ENCODE measurements at places on chromosomes 16 and 17.

- no peak for DNase-seq
These were observed 21.3 kb downstream of the DNAH17 start for GRCh38 chr17:78555746-78556401.

DNA sequence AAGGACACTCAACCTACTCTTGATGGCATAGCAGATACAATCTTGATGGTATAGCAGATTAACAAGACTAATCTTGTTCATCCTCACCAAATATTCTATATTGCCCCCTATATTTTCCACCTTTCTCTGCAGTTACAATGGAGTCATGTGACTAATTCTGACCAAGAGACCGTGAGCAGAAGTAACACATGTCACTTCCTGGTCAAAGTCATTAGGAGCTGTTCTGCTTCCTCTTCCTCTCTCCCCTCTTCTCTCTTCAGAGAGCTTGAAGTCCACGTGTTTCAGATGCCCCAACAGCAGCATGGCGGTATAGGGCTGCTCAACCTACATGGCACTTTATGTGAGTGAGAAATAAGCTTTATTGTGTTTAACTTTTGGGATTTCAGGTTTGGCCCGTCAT is 55.3 kb upstream of the ERCC4 start:
- no peak for DNase-seq

GRCh38 chr16:48613061-48613957 is 3.3 kb upstream of the N4BP1 start:
- peak; percentile 90 for DNase-seq

DNA sequence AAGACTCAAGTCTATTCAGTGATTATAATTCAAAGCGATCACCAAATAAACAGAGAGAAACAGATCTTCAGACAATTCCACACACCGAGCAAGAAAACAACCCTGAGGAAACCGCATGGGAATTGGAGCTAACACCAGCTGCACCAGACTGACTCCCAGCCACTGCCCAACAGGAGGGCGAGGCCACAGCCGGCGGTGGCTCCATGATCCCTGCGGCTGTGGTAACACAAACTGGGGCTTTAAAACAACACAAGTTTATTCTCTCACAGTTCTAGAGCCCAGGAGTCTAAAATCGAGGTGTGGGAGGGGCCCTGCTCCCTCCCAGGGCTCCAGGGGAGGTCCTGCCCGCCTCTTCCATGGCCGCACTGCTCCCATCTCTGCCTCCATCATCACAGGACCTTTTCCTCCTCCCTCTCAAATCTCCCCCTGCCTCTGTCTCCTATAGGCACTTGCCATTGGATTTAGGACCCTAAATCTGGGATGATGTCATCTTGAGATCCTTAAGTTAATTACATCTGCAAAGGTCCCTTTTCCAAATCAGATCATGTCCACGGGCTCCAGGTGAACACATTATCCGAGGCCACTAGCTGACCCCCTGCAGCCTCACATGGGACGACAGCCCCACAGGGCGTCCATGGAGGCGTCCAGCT is 9.7 kb upstream of the HEXD start:
- DNase-seq = peak; percentile 17

DNA sequence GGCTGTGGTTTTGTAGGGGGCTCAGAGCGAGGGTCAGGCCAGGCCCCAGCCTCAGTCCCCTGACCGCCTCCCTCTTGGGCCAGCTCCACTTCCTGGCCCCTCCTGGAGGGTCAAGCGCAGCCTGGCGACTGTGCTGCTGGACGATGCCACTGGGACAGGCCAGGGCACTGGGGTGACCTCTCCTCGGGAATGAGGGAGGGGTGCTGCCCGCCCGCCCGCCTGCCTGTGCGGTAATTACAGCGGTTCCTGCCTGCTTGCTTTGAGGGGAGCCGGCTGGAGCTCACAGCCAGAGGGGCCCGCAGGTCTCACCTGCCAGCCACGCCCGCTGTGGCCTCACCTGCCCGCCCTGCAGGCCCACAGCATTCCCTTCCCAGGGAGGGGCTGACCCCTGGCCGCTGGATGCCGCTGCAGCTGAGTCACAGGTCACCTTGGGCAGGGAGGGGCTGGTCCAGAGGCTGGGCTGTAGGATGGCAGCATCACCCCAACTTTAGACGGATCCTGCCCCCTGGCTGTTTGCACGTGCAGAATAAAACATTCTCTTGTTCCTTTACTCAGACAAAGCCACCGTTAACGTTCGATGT is 76.7 kb upstream of the CBX4 start:
- peak; percentile 18 for DNase-seq

GRCh38 chr17:5260542-5260941 is 21.5 kb upstream of the RABEP1 start:
- DNase-seq = no peak

- DNase-seq = no peak
These were observed 45.4 kb downstream of the BAHCC1 start for GRCh38 chr17:81440511-81441244.

- DNase-seq = peak; percentile 35
These were observed 551.1 kb upstream of the CDH11 start for GRCh38 chr16:65672960-65673359.

DNA sequence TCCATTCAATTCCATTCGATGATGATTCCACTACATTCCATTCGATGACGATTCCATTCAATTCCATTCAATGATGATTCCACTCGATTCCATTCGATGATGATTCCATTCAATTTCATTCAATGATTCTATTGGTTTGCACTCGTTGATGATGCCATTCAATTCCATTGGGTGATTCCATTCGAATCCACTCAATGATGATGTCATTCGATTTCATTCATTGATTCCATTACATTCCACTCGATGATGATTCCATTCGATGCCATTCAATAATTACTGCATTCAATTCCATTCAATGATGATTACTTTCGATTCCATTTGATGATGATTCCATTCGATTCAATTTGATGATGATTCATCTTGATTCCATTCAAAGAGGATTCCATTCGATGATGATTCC is 1299.4 kb downstream of the TP53TG3F start:
- DNase-seq = no peak

DNA sequence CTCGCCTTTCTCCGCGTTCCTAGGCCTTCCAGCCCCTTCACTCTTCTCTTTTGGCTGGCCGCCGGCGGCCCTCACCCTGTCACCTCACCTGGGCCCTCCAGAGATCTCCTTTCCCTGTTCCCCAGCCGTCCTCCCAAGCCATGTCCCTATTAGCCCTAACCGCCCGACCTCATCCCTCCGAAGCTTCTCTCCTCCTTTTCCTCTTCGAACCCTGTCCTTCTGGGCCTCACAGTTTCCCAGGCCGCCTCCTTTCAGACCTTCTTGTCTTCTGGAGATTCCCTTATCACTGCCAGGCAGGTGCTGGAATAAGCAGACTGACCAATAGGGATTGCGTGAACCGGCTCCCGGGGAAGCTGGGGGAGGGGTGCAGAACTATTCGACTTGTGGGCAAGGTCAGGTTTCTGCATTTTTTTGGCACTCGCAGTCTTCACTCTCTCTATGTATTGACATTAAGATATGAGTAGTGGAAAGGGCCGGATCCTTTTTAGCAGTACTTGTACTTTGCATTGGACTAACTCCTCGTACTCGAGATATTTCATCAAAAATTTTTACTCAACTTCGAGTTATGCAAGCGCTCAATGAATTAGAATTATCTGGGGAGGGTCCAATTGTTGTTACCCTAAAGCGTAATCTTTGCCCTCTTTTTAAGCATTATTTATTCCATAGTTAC is 690 bp downstream of the RHOT1 start:
- peak; percentile 72 for DNase-seq

- no peak for DNase-seq
These were observed 13.5 kb downstream of the TMC6 start for GRCh38 chr17:78114831-78115723.

DNA sequence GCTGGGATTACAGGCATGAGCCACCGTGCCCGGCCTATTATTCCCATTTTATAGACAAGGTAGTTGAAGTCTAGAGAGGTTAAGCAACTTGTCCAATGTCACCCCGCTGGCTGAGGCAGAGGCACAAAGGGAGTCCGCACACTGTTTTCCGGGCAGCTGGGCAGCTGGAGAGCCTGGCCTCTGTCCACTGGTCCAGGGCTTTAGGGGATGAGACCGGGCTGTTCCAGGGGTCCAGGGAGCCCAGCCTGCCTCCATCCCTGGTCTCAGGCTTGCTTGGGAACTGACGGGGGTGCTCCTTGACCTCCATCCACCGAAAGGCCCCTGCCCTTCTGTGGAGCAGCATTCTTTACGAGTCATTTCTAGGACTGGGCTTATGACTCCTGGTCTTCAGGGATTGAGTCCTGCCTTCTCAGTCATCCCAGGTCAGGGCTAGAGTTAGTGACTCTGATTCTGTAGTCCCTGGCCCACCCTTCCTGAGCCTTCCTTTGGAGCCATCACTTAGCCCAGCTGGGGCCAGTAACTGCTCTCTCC is 37.5 kb downstream of the SOCS3 start:
- DNase-seq = peak; percentile 69

DNA sequence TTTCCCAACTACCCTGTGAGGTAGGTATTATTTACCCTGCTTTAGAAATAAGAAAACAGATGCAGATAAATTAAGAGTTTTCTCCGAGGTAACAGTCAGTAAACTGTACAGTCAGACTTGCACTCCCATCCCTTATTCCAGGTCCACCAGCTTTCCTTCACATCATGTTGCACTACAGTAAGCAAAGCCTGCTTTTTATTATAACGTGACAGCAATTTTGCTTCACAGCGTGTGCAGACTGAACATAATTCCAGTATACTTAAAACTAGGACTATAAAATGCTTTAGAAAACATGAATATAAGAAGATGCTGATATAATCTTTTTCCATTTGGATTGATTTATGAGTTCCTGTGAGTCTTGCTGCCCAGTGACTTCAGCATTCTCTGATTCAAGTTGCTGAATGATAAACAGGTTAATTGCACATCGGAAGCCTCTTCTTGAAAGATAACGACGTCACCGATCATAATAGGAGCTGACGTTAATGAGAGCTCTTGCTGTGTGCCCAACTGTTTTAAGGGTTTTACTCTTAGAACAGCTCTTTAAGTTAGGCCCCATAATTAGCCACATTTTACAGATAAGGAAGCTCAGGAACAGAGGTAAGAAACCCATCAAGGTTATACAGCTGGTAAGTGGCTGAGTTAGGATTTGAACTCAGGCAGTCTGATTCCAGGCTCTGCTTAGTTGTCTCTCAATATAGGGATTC is 1.4 kb downstream of the LIG3 start:
- DNase-seq = no peak

GRCh38 chr16:86016201-86016965 is 117.4 kb downstream of the IRF8 start:
- peak; percentile 55 for DNase-seq

DNA sequence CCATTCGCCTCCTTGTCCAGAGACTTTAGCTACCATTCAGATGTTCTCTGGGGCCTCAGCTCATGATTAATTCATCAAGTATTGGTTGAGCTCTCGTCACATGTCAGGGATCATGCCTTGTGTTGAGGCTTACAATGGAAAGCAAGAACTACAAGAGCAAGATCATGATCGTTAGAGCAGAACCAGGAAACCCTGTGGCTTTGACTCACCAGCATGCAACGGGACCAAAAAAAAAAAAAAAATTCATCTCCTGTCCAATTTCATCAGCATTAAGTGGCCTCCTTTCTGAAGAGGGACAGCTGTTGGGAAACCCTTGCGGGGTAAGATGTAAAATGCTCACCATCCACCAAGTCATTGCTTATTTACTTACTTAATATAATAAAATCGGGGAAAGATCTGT is 12.1 kb upstream of the USP10 start:
- DNase-seq = peak; percentile 90

DNA sequence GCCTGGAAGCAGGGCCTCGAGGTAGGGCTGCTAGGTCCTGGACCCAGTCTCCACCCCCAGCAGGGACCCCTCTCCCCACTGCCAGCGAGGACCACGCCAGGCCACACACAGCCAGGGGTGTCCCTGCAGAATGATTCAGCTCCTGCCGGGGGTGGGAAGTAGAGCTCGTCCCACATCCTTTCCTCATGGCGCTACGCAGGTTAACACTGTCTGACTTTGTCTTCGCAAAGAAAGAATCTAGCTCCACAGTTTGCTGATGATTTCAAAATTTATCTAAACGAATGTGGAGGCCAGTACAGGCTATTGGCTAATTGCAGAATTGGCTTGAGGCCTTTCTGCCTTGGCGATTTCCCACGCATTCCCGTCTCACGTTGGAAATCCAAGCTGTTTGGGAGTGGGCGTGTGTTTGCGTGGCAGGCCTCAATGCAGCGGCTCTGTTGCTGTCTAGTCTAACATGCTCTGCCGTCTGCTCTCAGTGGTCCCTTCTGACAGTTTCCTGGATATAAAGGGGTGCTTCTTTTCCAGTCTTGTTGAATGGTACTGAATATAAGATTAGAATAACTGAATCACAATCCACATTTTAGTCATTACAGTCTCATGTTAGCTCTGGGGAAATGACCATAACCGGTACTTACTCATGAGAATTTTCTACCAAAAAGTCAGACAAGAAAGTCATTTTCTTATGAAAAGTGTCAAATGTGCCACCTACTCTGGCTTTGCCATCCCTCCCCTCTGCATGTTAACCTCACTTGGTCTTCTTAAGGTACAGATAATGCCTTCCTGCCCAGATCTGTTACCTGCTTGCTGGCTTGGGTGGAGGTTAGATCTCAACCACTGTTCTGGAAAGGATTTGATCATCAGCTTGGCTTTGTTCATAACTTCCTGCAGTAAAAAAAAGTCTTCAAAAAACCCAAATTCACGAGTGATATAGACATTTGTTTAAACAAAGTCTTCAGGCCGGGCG is 252.4 kb downstream of the NTN1 start:
- no peak for DNase-seq

GRCh38 chr17:40309949-40310510 is 1.1 kb downstream of the RARA start:
- no peak for DNase-seq

- no peak for DNase-seq
These were observed 12.6 kb upstream of the CLUH start for GRCh38 chr17:2723997-2724783.

DNA sequence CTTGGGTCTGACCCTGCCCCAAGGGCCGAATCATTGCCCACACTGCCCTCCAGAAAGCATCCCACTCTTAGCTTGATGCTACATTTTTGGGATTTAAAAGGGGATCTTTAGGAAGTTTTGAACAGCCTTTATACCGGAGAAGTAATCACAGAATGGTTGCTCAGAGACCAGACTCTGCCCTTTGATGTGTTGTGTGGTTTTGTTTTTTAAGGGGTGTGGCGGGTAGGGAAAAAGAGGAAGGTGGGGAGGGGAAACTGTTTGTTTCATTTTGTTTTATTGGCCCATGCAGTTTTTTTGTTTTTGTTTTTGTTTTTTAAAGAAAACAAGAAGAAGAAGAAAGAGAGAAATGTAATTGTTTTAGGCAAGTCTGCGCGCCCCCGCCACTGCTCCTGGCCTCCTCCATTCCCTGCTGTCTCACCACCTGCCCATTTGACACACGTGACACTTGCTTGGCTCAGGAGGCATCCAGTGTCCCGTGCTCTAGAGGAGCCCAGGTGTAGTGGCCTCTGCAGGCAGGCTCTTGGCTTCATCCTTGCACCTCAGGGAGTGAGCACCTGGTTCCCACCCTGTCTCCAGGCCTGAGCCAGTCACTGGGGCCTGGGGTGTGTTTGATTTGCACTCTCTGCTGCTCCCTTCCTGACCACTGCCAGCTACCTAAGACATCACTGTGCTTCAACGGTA is 35.7 kb downstream of the GNAO1 start:
- no peak for DNase-seq

- no peak for DNase-seq
These were observed 7.9 kb downstream of the MTMR4 start for GRCh38 chr17:58506354-58507080.
